Hypothalamus (tissue), 51 donors: ENCODE measurements at places on chromosomes 3 and 15.

DNA sequence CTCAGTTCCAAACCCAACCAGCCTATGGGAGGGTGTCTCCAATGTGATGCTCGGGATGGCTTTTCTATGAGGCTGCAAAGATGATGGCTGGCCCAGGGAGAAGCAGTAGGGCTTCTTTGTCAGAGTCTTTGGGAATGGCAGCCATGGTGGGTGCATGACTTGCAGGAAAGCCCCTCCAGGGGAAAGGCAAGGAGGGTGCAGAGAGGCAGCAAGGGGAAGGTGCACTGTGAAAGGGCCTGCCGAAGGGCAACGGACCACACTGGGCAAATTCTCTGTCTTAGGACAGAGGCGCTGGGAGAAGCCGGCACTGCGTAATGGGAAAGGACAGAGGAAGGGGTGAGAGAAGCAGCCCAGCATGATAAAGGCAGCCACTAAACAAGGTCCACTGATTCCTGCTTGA is 302.8 kb upstream of the LYSMD4 start:
- no peak for DNase-seq

- no peak for DNase-seq
Observed at GRCh38 chr15:58873267-58873666, 60.2 kb downstream of the SLTM start.

- DNase-seq, result peak; percentile 9
Observed at GRCh38 chr3:129058441-129059200, 2.0 kb upstream of the GP9 start.

DNA sequence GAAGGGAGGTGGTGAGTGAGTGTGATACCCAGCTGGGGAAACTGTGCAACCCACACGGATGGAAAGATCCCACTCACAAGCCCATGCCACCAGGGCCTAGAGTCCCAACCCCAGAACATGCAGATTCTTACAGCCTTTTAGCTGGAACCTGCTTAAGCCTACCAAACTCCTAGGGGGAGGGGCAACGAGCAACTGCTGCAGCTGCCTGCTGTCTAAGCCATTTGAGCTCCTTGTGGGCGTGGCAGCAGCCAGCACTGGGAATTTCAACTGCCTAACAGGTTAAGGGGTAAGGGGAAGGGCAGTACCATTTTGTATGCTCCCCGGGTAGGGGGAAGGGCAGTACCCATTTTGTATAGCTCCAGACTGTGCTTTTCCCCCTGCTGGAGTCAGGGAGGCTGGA is 673.2 kb upstream of the BCHE start:
- DNase-seq, result no peak

DNA sequence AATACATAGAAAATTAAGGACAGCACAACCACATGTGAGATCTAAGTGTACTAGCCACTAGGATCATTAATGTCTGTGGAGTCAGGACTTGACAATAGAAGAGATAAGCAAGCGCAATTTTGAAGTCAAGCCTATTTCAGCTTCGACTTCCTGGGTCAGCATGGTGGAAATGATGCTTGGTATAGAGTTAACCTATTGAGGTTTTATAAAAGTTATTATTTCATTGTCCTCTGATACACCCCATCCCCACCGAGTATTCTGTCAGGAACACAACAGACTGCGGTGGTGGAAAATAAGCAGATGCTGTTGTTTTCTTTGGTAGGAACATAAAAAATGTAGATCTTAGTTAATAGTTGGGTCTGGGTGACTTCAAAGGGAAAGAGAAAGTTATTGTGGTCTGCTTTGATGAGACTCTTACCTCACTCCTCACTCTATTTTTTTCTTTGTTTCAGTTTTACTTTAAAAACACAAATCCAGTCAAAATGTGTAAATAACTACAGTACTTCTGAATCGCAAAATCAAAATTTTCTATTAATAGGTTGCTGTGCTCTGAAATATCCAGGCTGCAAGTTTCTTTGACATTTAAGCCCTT is 82.1 kb downstream of the IL5RA start:
- DNase-seq, result no peak

GRCh38 chr15:36323615-36324014 is 255.8 kb upstream of the CDIN1 start:
- no peak for DNase-seq

DNA sequence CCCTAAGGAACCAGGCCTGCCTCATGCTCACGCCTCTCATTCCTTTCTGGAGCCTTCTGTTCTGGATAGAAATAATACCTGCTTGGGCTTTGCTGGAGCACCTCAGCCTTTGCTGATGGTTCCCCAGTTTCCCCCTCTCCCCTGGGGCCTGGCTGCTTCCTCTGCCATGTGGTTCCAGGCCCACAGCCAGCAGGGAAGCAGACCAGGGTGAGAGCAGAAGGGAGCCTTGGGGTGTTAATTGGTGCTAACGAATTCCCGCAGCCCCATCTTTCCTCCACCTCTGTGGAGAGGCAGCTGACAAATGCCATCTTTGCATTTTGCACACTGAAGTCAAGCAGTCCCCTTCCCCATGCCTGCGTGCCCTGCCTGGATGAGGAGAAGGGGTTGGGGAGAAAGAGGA is 13.1 kb upstream of the CORO2B start:
- no peak for DNase-seq

DNA sequence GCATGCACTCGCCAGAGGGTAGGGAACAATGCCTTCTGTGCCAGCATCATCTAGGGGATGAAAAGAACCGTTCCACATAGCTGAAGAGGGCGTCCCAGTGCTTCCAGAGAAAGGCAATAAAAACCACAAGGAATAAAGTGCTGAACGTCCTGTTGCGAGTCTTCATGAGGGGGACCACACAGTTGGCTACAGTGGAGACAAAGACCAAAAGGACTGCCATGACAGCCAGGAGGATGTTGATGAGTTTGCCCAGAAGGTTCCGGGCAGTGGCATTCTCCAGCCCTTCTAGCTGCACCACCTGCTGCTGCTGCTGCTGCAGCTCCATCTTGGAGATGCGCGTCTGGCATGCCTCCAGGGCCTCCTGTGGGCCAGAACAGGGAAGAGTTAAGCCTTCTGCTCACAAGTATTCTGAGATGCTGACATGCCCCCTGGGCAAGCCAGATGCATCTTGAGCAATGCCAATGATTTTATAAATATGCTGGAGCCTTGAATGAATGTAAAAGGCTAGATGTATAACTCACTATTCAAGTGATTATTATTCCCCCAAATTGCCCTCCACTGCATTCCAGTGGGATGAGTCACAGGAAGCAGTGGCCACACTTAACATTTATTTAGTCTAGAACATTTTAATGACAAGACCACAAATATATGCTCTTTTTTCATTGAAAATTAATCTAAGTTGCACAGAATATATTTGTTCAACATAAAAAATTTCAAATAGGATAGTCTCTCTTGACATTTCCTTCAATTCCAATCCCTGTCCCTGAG is 45.1 kb upstream of the PLXND1 start:
- peak; percentile 54 for DNase-seq

DNA sequence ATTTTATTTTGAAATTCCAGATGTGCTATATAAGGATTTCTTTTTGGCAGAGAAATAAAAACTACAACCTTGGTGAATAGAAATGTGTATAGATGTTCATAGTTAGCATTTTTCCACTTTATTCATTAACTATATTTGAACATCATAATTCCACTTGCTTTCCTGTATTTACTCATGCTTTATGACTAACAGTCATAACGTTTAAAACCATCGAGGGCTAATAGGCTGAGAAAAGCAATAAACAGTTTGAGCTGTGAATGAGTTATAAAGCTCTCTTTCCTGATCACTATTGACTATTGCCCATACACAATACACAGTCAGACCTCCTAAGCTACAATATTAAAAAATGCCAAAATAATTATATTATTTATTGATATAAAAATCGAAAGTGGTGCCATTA is 502.1 kb upstream of the RASGRP1 start:
- no peak for DNase-seq

DNA sequence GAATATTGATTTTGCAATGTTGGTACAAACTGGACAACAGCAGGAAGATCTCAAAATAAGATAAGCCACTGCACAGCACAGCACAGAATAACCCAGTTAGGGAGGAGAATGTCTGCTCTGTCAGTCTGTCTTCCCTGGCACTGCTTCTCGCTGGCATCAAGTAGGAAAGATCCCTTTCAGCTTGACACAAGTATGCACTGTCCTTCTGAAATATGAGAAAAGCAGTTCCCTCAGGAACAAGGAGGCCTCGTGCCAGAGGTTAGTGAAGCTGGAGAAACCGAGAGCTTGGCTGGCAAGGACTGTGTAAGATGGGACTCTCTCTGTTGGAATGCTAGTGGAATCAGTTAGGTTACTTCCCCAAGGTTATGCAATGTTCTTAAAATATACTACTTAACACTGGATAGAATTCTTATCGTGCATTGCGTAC is 59.1 kb downstream of the FMN1 start:
- no peak for DNase-seq

DNA sequence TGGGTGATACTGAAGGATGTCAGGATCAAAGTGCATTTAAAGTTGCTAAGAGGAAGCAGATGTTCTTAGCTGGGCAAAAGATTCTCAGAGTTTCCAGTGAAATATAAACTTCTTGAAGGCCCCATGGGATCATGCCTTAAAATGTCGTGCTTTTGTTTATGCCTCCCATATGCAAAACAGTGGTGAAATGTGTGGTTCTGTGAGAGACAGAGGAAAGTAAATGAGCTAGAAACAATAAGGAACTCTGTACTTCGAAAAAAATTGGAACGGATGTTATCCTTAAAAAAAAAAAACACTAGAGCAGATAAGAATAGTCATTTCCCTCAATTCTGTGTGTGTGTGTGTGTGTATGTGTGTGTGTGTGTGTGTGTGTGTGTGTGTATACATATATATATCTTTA is 497.0 kb upstream of the TBL1XR1 start:
- no peak for DNase-seq

DNA sequence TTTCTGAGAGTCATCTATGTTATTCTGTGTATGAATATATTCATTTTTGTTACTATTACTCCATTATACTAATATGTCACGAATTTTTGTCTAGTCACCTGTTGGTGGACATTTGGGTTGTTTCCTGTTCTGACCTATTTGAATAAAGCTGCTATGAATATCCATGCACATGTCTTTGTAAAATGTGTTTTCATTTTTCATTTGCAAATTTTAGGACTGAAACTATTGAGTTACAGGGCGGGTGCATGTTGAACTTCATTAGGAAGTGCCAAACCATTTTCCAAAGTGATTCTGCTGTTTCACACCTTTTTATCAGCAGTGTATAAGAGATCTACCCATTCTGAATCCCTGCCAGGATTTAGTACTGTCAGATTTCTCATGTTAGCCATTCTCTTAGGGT is 37.7 kb upstream of the IQCF6 start:
- DNase-seq, result no peak

- DNase-seq, result no peak
Observed at GRCh38 chr3:72629191-72629631, 219.0 kb downstream of the SHQ1 start.

- no peak for DNase-seq
Observed at GRCh38 chr3:25611193-25611592, 53.5 kb downstream of the TOP2B start.

GRCh38 chr15:70016511-70016994 is 81.2 kb downstream of the TLE3 start:
- DNase-seq, result no peak

GRCh38 chr3:107752202-107752990 is 229.6 kb downstream of the BBX start:
- no peak for DNase-seq
